ENCODE measurements at places on chromosomes 4 and X.
A peak's percentile ranks its signal among the peaks of the same experiment; 100 is the strongest.

DNA sequence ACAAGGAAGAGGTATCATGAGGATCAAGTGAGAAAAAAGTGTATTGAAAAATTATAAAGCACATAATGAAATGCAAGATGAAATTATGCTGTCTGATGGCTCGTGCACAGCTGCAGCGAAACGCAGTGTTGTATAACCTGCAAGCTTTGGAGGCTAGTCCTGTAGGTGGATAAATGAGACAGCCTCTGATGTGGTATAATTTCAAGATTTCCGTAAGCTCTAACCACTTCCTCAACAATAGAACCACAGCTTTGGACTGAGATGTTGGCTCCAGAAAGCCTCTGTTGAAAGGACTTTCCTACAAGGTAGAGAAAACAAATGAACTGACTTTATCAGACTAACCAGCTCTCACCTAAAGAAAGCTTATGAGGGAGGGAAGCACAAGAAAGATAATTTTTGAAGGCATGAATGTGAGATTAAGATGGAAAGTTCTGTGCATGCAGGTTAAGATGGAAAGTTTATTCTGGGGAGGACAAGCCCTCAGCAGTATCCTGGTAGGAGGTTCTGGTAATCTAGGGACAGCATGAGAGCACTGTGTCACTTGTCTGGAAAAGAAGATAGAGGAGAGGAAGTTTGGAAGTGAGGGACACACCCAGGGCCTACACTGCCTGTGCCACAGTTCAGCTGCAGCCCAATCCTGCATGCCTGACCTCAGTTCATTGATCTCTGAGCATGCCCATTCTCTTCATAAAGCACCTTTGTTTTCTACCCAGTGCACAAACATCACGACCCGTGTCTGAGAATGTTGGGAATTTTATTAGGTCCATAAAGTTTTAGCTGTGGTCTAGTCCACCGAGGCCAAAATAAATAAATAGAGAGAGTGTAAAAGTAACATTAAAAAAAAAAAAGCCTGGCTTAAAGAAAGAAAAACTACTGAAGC is 161.5 kb upstream of the SFRP2 start:
- DNase-seq: no peak

- DNase-seq: peak; percentile 71
Measured at GRCh38 chr4:75995727-75996126, 5.0 kb upstream of the SDAD1 start.

DNA sequence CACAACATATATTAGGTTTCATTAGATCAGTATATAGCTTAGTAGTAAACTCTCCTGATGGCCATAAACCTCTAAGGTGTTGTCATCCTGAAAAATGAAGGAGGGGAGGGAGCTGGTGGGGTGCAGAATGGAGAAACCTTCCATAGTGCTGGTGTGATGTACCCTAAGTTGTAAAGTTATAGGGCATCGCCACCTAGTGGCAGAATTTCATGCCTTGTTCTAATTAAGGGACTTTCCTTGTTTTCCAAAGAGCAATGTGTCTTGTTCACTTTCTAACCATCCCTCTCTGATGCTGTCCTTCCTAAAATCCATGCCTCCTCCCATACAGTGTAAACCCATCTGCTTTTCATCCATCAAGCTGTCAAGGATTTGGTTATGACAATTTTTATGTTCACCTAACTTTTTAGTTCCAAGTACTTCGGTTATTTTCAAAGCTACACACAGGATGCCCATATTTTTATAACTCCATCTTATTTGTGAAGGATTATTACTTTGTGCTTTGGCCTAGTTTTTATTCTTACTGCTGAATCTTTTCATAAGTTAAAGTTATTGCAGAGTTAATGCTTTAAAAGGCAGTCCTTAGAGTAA is 4.5 kb downstream of the NBDY start:
- DNase-seq: peak; percentile 51

DNA sequence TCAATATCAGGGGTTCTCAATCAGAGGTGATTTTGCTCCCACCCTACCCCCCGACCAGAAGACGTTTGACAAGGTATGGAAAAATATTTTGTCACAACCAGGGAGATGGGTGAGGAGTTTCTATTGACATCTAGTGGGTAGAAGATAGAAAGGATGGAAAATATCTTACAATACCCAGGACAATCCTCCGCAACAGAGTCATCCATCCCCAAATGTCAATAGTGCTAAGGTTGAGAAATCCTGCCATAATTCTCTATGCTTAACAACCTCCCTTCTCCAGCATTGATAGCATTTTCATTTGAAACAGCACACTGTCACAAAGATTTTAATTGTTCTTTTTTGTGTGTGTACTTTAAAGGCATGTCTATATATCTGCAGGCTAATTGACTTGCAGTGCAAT is 890.5 kb downstream of the PDHA2 start:
- no peak for DNase-seq

GRCh38 chrX:109600237-109600651 is 24.7 kb downstream of the KCNE5 start:
- DNase-seq: peak; percentile 38

DNA sequence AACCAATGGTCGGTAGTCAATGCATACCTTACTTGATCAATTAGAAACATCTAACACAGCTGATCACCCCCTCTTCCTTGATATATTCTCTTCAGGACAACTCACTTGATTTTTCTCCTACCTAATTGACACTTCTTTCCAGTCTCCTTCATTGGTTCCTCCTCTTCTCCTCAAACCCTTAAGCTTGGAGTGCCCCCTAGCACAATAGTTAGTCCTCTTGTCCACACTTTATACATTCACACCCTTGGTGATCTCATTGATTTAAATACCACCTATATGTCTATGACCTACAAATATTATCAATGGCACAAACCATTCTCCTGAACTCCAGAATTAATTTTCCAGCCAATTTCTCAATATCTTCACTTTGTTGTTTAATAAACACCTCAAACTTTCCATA is 724.0 kb downstream of the ADGRL3 start:
- DNase-seq: no peak

- no peak for DNase-seq
Measured at GRCh38 chr4:32429151-32429550, 1709.0 kb downstream of the PCDH7 start.

DNA sequence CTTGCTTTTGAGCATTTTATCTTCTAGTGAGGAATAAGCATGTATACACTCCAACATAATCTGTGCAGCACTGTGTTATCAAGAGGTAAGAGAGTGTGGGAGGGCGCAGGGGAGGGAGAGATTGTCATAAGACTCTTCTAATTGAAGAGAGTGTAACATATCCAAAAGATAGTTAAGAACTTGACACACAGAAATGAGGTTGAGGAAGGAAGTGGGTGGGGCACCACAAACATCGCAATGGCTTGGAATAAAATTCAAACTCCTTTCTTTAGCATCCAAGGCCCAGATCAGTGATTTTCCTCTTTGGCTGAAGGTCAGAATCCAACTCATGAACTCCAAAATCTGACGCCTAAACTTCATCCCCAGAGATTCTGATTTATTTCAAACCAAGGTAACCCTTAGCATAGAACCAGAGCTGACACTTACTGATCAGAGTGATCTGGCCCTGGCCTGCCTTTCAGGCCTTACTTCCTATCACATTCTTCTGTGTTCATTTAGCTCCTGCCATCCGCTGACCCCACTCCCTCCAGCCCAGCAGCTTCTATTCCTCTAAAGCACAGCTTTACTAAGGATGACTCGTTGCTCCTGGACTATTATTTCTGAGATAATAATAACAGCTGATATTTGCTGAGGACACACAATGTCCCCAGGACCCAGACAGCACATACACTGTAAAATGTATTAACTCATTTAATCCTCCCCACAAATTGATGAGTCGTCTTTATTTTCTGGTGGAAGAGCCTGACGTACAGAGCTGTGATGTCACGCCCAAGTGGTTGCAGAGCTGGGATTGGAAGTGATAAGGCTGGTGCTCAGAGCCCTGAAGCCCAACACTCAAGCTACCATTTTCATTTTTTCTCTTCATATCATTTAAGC is 10.6 kb upstream of the CTSO start:
- no peak for DNase-seq

- DNase-seq: no peak
Measured at GRCh38 chrX:117995378-117995777, 121.2 kb downstream of the KLHL13 start.

DNA sequence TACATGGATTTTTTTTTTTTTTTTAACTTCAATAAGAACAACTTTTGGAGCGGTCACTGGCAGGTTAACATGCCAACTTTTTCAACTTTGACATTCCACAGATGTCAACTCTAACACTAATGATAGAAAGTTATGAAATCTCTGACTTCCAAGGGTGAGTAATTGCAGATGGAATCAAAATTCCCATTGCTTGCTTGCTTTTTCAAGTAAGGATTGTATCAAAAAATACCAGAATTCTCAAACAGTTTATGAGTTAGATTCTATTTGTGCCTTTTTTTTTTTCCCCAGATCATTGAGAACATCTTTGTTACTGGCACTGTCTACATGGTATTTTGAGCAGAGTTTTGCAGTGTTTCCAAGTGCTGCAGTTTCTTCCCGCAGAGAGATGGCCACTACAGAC is 50.3 kb upstream of the OTUD4 start:
- DNase-seq: no peak

GRCh38 chr4:166198516-166199310 is 325.7 kb downstream of the TLL1 start:
- DNase-seq: no peak

- DNase-seq: no peak
Measured at GRCh38 chrX:48540480-48540879, 966 bp downstream of the TBC1D25 start.

DNA sequence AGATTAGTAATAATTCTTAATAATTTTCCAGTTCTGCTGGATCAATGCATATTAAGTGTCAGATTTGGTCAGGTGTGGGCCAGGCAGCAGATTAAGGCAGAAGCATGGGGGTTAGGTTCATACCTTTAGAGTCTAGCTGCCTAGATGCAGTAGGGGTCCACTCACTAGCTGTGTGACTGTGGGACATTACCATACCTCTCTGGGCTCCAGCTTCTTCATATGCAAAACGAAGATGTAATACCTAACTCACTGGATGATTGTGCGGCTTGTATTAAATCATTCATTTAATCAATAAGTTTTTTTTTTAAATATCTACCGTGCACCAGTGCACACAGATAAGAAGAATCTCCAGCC is 1.4 kb downstream of the ANXA3 start:
- DNase-seq: no peak

GRCh38 chr4:164304861-164305260 is 449.1 kb upstream of the SMIM31 start:
- DNase-seq: no peak

- DNase-seq: no peak
Measured at GRCh38 chr4:186557486-186557885, 2.1 kb upstream of the MTNR1A start.

DNA sequence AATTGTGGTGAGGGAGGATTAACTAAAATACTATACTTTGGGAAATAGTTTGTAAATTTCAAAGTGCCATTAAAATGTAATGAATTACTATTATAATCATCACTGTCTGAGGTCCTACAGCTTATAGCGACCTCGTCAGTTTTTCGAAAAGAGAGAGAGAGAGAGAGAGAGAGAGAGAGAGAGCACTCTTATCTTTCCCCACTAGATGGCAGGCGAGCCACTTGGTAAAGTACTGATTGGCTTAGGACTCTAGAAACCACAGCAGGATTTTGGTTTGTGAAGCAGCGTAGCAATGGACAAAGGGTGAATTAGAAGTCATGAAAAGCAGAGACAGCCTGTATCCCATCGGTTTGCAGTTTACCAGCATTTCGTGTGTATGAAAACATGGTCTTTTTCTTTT is 52.5 kb downstream of the LINC00632 start:
- peak; percentile 77 for DNase-seq

DNA sequence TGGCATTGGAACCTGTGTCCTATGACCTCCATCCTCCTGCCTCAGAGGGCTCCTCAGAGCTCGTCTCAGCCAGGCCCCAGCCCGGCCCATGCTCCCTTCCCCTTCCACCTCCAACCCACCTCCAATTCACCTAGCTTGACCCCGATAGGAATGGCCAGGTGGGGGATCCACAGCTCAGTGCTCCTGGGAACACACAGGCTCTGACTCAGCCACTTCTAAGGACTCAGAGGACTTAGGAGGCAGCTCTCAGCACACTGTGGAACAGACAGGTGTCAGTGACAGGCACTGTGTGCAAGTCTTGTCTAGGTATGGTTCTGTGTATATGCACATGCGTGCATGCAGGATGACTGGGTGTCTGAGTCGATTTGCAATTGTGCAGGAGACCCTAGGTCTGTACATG is 44.8 kb downstream of the PJA1 start:
- no peak for DNase-seq

DNA sequence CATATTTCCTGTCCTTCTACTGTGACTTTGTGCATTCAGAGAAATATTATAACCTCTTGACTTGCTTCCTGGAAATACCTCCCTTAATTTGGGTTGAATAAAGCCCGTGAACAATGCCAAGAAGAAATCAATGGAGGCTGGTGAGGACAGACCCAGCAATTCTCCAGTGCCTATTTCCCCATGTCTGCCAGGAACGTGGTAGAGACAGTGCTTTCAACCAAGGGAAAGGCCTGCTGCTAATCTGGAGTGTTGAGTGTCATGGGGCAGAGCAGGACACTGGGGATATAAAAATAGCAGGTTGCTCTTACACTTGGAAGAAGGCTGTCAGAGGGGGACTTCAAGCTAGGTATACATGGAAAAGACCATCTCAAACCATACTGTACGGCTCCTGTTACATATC is 19.9 kb downstream of the TSC22D3 start:
- DNase-seq: no peak

- DNase-seq: peak; percentile 67
Measured at GRCh38 chr4:22573198-22573597, 57.3 kb upstream of the ADGRA3 start.

DNA sequence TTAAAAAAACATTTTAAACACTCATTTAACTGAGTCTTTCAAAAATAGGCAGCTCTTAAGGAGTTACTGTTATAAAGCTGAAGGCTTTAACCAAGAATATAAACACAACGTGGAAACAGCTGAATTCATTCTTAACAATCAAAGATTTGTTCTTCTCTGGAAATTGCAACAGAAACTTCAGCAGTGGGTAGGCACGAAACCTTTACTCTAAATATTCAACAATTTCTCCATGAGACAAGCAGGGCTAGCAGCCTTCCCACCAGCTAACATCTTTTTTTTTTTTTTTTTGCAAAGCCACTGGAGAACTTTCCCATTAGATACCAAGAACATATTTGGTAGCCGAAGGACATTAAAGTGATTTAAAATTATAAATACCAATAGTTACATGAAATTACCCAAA is 78.2 kb upstream of the PRSS48 start:
- peak; percentile 78 for DNase-seq

GRCh38 chr4:205097-205756 is 80.9 kb downstream of the ZNF718 start:
- DNase-seq: no peak

DNA sequence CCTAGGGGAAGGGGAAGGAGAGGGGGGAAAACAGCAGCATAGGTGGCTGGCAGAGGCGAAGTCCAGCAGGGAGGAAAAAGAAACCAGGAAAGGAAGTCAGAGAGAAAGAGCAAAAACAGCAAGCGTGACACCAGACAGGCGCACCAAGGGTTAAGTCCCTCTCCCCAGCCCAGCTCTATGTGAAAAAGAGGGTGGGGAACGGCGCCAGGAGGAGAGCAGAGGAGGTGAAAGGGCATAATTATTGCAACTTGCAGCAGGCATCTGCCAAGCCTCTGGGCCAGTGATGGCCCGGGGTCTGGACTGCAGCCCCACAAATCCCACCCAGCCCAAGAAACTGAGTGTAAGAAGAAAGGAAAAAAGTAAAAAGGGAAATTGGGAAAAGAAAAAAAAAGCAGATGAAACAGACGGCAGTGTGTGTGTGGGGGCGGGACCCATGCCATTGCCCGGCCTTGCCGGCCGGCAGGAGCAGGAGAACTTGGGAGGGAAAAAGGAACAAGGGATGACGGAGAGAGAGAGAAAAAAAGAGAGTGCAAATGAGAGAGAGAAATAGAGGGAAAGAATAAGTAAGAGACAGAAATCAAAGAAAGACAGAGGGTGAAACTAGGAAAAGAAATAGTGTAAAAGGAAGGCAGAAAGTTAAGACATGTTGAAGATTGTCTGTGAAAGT is 14.1 kb upstream of the RHOXF2 start:
- peak; percentile 41 for DNase-seq
